ENCODE measurements at places on chromosomes 6 and 20.

GRCh38 chr6:27517928-27518787 lies 45.3 kb upstream of the ZNF184 start:
- DNase-seq: no peak

DNA sequence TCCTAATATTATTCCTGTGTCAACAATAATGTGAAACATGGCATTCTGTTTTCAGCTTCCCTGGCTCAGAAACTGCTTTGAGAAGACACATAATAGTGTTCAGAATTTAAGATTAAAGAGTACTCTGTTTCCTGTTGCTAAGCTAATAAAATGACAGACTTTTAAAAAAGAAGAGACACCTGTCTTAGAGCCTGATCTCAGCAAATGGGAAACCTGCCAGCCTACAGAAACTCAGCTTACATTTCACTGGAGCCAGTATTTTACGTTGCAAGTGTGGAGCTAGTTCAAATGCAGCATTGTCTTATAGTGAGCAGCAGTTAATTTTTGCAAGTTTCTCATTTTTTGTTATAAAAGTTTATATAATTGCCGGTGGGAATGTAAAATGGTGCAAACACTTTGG lies 28.8 kb downstream of the KIZ start:
- no peak for DNase-seq

GRCh38 chr6:161010418-161010817 lies 18.8 kb downstream of the MAP3K4 start:
- no peak for DNase-seq

DNA sequence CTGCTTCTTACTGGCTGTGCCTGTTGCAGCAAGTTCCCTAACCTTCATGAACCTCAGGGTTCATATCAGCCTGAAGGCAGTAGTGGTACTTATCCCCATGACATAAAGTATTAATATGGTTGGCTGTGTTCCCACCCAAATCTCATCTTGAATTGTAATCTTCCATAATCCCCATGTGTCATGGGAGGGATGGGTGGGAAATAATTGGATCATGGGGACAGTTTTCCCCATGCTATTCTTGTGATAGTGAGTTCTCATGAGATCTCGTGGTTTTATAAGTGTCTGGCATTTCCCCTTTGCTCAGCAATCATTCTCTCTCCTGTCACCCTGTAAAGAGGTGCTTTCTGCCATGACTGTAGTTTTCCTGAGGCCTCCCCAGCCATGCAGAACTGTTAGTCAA lies 61.8 kb downstream of the FAM229B start:
- DNase-seq: no peak

DNA sequence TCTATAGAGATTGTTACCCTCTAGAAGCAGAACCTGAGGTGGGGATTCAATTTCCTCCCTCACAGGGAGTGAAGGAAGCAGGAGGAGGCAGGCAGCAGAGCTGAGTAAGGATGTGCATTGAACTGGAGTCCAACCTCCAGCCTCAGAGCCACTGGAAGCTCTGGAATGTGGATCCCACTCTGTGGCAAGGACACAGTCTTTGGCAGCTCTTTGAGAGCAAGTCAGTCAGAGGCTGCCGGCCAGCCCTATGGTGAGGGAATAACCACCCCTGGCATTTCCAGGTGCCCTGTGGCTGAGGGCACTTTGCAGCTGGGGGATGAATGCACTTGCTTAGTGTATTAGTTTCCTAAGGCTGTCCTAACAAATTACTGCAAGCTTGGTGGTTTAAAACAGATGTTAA lies 37.2 kb downstream of the EBF4 start:
- no peak for DNase-seq

GRCh38 chr6:30769088-30769852 lies 24.9 kb upstream of the IER3 start:
- no peak for DNase-seq
